Non-pigmented ciliary epithelial cell (primary cell): ENCODE measurements at places on chromosomes 16 and 17.

GRCh38 chr17:43608313-43608712 is 53.4 kb downstream of the MEOX1 start:
- DNase-seq: no peak

DNA sequence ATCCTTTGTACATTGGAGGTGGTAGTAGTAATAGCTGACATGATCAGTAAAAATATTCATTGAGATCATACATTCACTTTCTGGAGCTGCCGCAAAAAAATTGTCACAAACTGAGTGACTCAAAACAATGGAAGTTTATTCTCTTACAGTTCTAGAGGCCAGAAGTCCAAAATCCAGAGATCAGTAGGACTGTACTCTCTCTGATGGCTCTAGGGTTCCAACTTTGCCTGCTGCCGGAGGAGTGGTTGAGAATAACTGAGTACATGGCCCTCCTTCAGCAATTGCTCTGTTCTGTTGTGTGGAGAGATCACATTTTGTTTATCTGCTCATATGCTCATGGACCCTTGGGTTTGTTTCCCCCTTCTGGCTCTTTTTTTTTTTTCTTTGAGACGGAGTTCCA is 23.5 kb downstream of the ABAT start:
- DNase-seq: no peak

DNA sequence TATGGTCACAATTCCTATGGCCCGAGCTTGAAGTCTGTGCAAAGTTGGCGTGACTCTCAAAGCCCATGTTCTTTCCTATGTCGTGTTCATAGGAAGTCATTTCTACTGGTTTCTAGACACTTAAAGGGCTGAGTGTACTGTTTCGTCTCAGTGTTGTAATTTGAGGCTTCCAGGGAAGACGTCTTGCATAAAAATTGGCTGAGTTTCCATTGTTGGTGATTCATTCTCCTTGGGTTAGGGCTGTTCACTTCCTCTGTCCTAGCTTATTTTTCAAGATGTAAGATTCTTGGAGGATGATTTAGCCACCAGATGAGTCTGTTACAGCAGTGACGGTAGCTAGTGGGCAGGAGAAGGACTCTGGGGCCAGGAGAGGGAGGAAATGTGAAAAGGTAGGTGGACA is 43.1 kb downstream of the PIK3R5 start:
- peak; percentile 79 for DNase-seq

- no peak for DNase-seq
Observed at GRCh38 chr17:3602499-3602898, 6.7 kb downstream of the TRPV1 start.

DNA sequence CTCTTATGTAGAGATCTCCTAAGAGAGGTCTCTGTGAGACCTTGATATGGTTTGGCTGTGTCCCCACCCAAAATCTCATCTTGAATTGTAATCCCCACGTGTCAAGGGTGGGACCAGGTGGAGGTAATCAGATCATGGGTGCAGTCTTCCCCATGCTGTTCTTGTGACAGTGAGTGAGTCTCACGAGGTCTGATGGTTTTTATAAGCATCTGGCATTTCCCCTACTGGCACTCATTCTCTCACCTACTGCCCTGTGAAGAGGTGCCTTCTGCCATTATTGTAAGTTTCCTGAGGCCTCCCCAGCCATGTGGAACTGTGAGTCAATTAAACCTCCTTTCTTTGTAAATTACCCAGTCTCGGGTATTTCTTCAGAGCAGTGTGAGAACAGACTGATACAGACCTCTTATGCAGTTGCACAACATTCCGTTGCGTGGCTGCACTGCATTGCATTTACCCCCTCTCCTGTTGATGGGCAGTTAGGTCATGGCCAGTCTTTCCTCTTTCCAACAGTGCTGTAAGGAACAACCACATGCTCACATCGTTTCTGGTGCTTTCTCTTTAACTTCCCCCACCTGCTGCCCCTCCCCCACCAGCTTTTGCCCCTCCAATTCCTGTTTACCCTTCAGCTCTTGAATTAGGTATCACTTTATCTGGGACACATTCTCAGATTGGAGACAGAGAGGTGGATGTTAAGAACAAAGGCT is 43.6 kb upstream of the MED9 start:
- no peak for DNase-seq

GRCh38 chr16:76346210-76346609 is 69.0 kb downstream of the CNTNAP4 start:
- no peak for DNase-seq

DNA sequence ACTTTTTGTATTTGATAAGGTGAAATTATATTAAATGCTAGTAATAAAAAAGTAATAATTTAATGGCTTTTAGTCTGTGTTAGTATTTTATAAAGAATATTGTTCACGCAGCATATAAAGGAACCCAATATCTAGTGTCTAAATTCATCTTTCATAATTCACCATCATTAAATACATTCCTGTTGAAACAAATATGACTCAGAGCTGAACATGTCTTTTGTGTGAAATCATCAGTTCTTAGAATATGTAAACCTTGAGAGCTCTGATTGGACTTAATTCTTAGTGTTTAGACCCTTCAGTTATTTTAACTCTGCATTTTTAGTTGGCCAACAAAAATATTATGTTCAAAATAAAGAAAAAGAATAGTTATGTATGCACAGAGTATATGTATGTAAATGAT is 71.8 kb downstream of the ABHD15 start:
- DNase-seq: peak; percentile 28

- DNase-seq: no peak
Observed at GRCh38 chr16:35195864-35196216, 1736.4 kb downstream of the TP53TG3F start.

- no peak for DNase-seq
Observed at GRCh38 chr17:60610473-60610872, 10.5 kb downstream of the PPM1D start.

- DNase-seq: peak; percentile 42
Observed at GRCh38 chr17:64459284-64459747, 10.4 kb downstream of the MILR1 start.

DNA sequence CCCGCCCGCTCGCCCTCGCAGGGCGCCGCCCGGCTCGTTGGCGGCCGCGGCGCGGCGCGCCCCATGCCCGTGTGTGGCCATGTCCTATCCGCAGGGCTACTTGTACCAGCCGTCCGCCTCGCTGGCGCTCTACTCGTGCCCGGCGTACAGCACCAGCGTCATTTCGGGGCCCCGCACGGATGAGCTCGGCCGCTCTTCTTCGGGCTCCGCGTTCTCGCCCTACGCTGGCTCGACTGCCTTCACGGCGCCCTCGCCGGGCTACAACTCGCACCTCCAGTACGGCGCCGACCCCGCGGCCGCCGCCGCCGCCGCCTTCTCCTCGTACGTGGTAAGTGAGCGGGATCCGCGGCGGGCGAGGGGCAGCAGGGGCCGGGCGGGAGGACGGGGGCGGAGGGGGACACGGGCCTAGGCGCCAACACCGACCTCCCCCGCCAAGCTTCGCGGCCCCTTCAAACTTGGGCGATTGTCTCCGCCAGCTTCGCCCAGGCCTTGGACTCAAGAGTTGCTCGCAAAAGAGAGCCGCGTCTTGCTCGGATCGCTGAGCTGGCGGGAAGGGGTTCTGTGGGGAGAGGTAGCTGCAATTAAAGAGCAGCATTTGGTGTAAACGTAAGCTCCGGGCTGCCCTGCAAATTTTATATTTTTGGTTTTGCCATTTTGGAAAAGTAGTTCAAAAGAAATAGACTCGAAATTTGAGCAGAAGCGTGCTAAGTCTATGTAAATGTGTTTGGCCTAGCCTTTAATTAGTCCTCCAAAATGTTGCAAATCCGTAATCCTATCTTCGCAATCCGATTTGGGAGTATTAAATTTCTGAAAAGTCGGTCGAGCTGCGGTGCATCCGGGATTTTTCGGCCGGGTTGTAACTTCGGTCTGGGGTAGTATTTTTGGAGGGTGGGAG is 702 bp downstream of the IRX5 start:
- no peak for DNase-seq

GRCh38 chr16:56625140-56625942 is at the start of gene MT1E:
Gene MT1E, plus strand, starts transcription at chr16:56625781. Its CDS starts 71 bp downstream, at chr16:56625852.
- DNase-seq: no peak

GRCh38 chr17:45131616-45132319 is 547 bp downstream of the PLCD3 start:
- no peak for DNase-seq

- DNase-seq: no peak
Observed at GRCh38 chr16:2206780-2207433, 1.7 kb downstream of the MLST8 start.
